ENCODE measurements at places on chromosomes 5 and 9. TPM values are rescaled to one million over a fixed set of nuclear protein-coding genes. Genes with fewer than 3 reads are reported as not detected.
A peak's percentile ranks its signal among the peaks of the same experiment; 100 is the strongest.

The CEP120 gene
- total RNA-seq: 9.2 TPM

The ATP10B gene
- not detected for total RNA-seq

DNA sequence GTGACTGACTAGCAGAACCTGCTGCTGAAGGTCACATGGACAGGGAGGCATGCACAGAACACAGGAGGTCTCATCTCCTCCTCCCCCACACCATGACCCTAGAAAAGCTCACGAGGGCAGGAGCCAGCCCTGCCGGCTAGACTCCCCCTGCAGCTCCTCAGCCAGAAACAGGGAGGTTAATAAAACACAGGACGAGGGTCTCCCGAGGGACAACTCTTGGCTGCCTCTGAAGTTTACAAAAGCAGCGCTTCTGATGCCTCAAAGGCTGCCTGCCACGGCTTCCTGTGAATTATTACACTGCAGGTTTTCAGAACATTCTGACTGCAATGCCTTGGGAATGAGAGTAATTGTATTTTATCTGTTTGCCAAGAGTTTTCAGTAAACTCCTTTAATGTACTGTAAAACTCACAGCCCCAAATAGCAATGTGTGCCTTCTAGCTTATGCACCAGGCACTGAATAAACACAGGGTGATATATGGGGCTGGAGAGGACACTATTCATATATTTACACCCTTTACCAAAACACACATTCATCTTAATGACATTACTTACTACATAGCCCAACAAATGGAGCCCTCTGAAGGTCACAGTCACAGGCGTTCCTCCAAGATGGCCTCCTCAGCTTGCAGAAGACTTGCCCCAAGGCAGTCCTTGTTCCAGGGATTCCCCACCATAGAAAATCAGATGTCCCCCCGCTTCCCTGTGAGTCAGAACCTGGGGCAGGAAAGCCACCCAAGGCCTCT, 83.7 kb downstream of the C5orf15 start:
- H3K4me1 ChIP-seq: no peaks in the 10 kb centered on the region
- H3K27me3 ChIP-seq: no peaks in the 10 kb centered on the region
- no peak overlapping the region for H3K27ac ChIP-seq
- H3K4me3 ChIP-seq: no peak overlapping the region
- DNase-seq: no peak

- H3K4me3 ChIP-seq: no peak overlapping the region
- peaks cover 2% of the 10 kb centered on the region for H3K4me1 ChIP-seq
- H3K27me3 ChIP-seq: no peaks in the 10 kb centered on the region
- peak; percentile 43 for DNase-seq
- H3K27ac ChIP-seq: no peak overlapping the region
These were observed 185.9 kb downstream of the ERCC6L2 start for GRCh38 chr9:96061293-96061987.

DNA sequence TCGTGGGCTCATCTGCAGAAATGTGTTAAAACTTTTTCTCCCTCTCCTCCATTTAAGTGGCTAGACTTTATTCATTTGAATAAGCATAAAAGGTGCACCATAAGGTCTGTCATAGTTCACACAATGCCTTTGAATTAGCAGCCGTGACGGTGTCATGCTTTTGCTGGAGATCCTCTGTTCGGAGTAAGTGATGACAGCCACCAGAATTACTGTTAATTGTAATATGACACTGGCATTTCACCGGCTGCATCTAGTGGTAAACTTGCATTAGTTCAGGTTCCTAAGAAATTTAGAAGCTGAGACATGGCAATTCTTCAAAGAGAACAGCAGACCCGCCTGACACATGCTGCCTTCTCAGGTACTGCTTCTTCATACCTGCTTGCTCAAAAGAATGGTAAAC, 241.7 kb downstream of the EBF1 start:
- H3K27me3 ChIP-seq: no peaks in the 10 kb centered on the region
- H3K4me1 ChIP-seq: peaks cover 36% of the 10 kb centered on the region
- H3K4me3 ChIP-seq: no peak overlapping the region
- no peaks in the 10 kb centered on the region for H3K36me3 ChIP-seq
- no peak for DNase-seq

GRCh38 chr5:160278343-160278742, 34.0 kb downstream of the CCNJL start:
- no peak overlapping the region for H3K4me3 ChIP-seq
- H3K27me3 ChIP-seq: no peaks in the 10 kb centered on the region
- H3K36me3 ChIP-seq: no peaks in the 10 kb centered on the region
- no peak for DNase-seq
- H3K27ac ChIP-seq: no peak overlapping the region

GRCh38 chr9:2234371-2234893, 219.3 kb downstream of the SMARCA2 start:
- no peak overlapping the region for H3K4me3 ChIP-seq
- DNase-seq: no peak
- H3K27ac ChIP-seq: no peak overlapping the region
- no peaks in the 10 kb centered on the region for H3K27me3 ChIP-seq
- no peaks in the 10 kb centered on the region for H3K4me1 ChIP-seq

- H3K4me1 ChIP-seq: no peaks in the 10 kb centered on the region
- no peak overlapping the region for H3K4me3 ChIP-seq
- DNase-seq: no peak
- no peaks in the 10 kb centered on the region for H3K36me3 ChIP-seq
- H3K27ac ChIP-seq: no peak overlapping the region
These were observed 310.8 kb downstream of the DRD1 start for GRCh38 chr5:175133185-175133584.
